Astrocyte of the hippocampus (primary cell): ENCODE measurements at places on chromosomes 7 and 10.

GRCh38 chr10:130774871-130775270 lies 536.6 kb downstream of the TCERG1L start:
- no peak for DNase-seq

- DNase-seq = no peak
These were observed 46.1 kb upstream of the RAB18 start for GRCh38 chr10:27457966-27458365.

GRCh38 chr10:118504467-118505205 lies 90.8 kb downstream of the PRLHR start:
- DNase-seq = peak; percentile 62

DNA sequence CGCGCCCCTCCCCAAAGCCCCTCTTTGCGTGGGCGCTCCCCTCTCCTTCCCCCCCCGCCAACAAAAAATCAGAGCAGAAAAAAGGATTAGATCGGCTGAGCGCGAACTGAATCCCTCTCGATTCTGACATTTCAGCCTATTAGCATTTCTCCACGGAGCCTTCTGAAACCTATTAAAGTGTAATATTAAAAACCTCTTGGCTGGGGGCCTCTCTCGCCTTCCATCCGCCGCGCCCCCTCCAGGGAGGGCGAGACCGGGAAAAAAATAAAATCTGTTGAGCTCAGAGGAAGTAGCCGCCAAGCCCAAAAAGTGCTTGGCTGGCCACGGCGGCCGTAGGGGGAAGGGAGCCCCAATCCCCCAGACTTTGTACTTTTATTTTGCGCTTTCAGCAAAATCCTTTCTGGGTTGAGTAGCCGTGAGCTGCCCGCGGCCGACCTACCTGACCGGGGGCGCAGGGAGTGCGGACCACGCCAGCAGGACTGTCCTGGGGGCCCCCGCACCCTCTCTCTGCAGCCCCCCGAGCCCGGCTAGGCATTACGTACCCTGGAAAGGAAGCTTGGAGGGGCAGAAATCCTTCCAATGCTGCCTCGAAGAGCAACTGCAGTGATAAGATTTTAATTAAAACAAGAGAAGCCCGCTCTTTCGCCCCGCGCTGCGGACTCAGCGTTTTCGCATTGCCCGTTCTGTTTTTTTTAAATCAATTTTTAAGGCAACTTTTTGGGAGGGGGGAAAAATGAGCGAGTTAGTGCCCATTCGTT lies 1.3 kb upstream of the TNRC18 start:
- DNase-seq = peak; percentile 67

DNA sequence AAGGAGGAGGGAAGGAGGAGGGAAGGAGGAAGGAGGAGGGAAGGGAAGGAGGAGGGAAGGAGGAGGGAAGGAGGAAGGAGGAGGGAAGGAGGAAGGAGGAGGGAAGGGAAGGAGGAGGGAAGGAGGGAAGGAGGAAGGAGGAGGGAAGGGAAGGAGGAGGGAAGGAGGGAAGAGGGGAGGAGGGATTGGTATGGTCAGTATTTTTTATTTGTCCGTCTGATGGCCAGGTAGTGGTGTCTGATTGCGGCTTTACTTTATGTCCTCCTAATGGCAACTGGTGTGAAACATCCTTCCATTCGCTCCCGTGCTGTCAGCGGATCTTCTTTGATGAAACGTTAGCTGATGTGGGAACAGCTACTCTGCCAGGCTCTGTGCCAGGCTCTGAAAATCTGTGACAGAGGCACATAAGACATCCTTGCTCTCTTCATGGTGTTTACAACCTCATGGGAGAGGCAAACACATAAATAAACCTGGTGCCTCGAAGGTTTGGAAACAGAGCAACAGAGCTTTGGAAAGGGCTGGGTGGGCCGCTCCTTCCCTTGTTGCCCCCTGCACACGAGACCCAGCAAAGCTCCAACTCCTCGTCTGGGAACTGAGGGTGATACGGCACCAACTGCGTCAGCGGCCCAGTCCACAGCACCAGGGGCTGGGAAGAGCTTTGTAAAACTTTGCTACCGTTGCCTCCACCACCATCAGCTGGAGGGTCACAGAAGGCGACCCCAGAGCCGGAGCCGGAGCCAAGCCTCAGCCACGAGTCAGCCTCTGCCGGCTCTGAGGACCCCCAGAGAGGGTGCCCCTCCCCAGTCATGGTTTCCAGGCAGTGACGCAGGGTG lies 40.3 kb downstream of the PDGFA start:
- no peak for DNase-seq

DNA sequence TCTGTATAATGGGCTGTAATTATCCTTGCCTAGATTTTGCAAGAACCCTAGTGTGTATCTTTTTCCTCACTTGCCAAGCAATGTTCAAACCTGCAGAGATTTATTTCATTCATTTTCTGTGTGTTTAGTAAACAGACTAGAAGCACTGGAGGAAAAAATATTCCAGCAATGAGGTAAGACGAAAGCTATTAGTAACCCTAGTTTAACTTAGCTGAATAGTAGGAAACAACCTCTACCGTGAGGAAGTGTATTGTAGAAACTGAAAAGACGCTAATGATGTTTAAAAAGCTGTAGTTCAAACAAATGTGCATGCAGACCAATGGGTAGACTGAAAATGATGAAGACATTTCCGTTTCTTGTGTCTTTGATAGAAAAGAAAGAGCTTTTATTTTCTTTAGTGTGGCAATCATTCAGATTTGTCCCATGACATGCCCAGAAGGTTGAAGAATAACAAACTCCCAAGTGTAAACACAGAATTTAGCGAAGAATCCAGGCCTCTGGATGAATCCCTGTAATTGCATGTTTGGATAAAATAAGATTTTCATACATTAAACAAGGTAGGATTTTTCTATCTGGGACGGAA lies 20.7 kb downstream of the CAV1 start:
- no peak for DNase-seq

GRCh38 chr10:117534321-117535297 lies 7.9 kb upstream of the EMX2 start:
- DNase-seq = peak; percentile 63

GRCh38 chr10:124918191-124918830 lies 23.6 kb upstream of the ZRANB1 start:
- DNase-seq = peak; percentile 74

- DNase-seq = no peak
These were observed 8.1 kb downstream of the PGAM2 start for GRCh38 chr7:44057181-44057848.

GRCh38 chr10:97474918-97475317 lies 23.3 kb downstream of the MMS19 start:
- DNase-seq = no peak

GRCh38 chr10:103700436-103700715 lies 155.0 kb downstream of the SH3PXD2A start:
- no peak for DNase-seq

DNA sequence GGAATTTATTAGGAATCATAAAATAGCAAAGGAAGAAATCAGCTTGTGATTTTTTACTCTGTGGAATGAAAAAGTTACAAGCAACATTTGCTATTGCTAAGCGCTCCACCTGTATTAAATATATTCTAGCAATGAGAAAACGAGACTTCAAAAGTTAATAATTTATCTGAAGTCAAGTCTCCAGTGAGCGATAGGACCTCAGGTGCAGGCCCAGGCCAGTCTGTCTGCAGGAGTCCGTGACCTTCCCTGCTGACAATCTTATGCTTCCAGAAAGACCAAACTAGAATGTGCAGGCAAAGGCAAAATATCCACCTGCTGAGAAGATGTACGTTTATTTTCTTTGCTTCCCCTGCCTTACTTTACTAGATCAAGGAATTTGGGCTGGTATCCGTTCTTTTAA lies 22.7 kb downstream of the MRC1 start:
- DNase-seq = no peak

DNA sequence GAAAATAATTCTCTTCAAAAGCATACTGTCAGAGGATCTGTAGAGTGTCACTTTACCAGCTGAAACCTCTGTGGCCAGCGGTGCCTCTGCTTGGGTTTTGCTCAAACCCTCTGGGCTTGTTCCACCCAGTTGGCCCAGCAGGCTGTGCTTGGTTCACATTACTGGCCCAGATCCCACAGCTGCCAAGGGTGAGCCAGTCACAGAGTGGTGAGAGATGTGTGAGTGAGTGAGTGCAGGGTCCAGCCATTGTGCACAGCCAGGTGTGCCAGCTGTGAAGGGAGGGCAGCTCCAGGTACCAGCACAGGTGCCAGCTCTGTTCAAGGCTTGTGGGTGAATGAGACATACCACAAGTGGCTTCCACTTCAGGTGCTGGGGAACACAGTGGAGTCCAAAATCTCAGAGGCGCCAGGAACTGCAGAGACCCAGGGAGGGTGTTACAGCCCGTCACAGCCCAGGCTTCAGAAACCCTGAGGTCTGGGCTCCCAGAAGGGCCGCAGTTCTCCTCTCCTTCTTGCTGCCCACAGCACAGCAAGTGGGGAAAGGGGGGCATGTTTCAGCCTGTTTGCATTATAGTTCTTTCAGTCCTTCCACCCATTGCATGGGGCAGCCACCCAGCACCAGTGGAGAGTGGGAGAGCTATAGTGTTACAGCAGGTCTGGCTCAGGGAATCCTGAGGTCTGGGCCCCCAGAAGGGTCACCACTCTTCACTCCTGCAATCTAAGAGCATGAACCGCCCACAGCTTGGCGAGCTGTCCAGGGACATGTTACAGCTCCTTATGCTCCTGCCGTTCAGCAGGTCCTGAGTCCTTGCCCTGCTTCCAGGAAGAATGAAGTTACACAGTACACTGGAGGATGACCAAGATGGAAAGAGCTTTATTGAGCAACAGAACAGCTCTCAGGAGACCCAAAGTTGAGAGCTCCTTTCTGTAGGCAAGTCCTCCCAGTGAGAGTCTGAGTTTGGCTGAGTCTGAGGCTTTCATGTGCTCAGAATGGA lies 931.7 kb upstream of the SORCS1 start:
- DNase-seq = no peak

DNA sequence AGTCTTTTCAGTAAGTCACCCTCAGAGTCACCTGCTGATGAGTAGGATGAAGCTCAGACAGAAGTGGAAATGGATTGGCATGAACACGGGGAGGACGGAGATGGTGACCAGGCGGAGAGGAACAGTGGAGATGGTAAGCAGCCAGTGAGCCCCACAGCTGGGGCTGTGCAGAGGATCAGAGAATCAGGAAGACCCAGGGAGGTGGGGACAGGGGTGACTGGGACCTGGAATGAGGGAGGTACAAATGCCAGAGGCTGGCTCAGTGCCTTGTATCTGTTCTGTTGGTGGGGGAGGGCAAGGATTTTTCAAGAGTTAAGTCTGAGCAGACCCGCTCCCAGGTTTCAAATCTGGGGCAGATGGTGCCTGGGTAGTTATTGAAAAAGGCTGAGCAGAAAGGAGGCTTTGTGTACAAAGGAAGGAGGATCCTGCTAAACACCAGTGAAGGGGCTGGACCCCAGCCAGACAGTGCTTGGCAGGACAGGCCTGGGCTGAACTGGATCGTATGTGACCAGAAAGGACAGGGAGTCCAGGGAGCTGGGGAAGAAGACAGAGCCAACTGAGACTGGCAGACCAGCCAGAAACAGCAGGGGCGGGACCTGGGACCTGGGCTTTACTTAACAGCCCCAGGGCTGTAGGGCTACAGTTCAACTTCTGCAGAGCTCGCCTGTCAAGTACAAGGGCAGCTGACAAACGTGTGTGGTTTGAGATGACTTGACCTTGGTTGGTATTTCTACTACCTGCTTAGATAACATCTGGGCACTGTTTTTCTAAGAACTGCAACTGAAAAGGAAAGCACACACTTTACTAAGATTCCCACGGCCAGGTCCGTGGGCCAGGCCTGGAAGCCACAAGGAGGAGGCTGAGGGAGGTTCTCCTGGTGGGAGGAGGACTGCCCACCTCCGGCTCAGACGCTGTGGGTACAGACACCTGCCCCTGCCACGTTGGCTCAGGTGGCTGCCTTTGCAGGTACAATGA lies 13.2 kb upstream of the FRMPD2 start:
- DNase-seq = peak; percentile 25

GRCh38 chr10:132308587-132309470 lies 1.1 kb upstream of the STK32C start:
- peak; percentile 21 for DNase-seq

DNA sequence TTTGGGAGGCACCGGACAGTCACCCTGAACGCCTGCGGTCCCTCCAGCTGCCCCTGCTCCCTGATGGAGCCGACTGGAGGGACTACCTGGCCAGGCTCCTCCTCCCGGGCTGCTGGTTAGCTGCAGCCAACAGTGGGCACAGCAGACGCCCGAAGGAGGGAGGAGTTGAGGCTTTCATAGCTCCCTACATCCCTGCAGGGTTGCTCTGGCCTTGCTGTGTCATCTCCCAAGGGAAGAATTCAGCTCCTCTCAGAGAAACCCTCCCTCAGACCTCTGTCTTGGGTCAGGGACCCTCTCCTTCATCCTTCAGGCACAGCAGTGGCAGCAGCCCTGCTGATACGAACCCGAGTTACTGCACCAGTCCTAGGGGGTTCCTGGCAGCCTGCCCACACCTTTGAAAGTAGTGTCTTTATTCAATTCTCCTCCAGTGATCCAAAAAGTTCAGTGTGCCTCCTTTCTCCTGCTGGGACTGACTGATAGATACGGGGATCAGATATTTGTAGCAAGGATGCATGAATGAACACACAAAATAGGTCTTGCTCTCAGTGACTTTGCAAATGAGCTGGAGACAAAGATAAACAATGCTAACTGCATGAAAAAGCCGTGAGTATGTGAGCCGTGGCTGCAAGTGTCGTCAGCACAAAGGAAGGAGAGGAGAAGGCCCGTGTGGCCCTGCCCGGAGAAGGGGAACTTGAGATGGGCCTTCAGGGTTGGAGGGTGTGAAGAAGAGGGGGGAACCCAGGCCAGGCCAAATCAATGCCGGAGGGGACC lies 136.6 kb downstream of the PRKAG2 start:
- DNase-seq = peak; percentile 66

GRCh38 chr10:6086375-6087233 lies 2.2 kb upstream of the RBM17 start:
- peak; percentile 80 for DNase-seq

- DNase-seq = peak; percentile 46
These were observed 32.7 kb upstream of the ZNF438 start for GRCh38 chr10:31064348-31064747.

- DNase-seq = no peak
These were observed 26.2 kb downstream of the CCDC3 start for GRCh38 chr10:12975266-12975665.

DNA sequence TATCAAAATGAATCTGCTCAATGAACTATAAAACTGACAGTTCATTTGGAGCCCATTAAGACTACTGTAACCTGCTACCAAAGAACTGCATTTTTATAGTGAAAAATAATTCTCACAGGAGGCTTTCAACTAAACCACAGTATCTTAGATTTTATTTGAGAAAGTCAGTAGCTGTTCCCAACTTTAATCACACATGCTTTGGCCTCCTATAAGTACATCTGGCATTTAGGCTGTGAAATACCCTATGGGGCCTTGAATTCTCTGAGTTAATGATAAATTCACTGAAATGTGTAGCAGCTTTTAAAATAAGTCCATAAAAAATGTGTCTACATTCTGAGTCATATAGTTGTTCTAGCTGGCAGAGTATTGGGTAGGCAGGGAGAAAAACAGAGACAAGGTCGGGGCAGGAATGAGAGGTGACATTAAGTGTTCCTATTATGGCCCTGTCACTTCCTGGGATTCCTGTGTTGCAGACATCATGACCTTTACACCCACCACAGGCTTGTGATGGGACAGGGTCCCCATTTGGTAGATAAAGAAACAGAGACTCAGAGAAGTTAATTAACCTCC lies 588.8 kb downstream of the REEP3 start:
- no peak for DNase-seq

- DNase-seq = no peak
These were observed 152.6 kb upstream of the FZD8 start for GRCh38 chr10:35794703-35795102.

GRCh38 chr10:128009372-128010126 lies 102.6 kb downstream of the PTPRE start:
- peak; percentile 42 for DNase-seq

- DNase-seq = no peak
These were observed 15.6 kb downstream of the PWWP2B start for GRCh38 chr10:132412316-132413192.

GRCh38 chr7:54955296-54955695 lies 63.5 kb upstream of the EGFR start:
- no peak for DNase-seq
